ENCODE measurements at places on chromosomes 7 and 10. TPM values are rescaled to one million over a fixed set of nuclear protein-coding genes. Genes with fewer than 3 reads are reported as not detected.

DNA sequence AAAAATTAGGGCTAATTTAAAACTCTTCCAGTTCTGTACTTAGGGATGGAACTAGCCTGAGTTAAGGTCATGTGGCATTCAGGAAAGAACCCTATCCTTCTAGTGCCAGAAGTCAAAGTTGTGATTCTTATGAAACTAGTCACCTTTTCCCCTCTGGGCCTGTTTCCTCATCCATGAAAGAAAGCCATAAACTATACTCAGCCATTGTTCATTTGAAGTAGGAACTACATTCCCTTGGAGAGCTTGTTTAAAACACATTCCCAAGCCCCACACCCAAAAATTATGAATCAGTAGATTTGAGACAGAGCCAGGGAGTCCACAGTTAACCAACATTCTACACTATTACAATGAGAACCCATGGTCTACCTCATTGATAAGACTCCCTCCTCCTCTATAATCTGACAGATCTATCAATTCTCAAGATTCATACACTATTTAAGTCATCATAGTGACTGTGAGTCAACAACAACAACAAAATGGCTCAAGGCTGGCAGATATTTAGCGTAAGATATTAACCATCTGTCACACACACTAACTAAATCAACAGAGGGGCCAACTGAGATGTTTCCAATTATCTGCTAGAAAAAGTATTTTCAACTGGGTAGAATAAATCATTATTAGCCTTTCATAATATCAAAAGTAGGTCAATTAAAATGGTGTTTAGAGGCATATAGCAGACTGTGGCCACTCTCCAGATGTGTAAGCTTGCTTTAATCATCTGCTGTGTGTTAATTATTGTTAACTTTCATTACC is 102.3 kb downstream of the SLC25A13 start:
- DNase-seq = no peak

DNA sequence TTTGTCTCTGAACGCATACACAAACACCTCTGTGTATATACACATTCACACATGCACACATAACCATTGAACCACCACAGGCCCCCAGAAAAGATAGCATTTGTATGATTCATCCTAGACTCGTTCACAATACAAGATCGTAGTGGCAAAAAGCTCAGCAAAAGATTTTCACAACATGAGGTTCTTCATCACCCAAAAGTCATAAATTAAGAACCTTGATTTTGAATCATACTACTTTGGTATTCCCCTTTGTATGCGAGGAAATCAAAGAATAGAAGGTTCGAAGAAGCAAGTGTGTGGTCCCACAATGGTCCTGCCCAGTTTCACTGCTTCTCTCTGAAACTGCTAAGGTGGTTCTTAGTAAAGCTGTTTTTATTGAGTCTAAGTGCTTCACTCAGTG is 200.7 kb downstream of the CELF2 start:
- DNase-seq = no peak

DNA sequence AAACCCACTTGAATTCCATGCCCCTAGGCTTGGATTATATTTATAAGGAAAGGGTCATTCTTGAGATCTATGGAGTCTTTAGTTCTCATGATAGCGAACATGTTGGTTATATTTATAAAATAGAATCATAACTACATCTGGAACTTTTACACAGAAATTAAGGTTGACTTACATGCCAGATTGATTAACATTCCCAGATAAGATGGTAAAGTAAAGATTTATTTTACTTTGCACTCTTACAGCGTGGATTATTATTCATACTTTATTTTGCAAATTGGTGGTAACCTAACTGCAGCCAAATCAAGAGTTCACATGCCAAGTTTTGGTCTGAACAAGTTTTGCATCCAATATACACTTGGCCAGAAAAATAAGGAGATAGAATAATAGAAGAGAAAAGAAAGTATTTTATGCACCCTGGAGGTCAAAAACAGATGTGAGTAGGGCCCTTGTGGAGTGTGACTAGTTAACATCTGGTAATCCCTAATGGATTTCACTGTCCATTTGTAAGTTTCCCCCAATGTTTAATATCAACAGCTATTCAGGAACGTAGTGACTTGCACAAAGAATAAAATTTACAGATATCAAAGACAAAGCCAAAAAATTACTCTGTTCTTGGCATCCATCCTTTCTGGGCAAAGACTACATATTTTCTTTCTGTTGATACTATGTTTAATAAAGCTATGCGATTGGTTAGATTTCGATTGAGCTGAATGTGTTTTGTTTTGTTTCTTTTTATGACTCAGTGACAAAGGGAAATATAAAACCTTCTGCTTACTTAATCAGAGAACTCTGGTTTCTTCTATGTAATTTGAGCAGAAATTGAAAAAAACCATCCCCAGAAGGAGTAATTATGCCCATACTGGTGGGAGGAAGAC is 10.1 kb upstream of the TMEM26 start:
- no peak for DNase-seq

- no peak for DNase-seq
Measured at GRCh38 chr7:31444196-31444595, 69.7 kb upstream of the ITPRID1 start.

DNA sequence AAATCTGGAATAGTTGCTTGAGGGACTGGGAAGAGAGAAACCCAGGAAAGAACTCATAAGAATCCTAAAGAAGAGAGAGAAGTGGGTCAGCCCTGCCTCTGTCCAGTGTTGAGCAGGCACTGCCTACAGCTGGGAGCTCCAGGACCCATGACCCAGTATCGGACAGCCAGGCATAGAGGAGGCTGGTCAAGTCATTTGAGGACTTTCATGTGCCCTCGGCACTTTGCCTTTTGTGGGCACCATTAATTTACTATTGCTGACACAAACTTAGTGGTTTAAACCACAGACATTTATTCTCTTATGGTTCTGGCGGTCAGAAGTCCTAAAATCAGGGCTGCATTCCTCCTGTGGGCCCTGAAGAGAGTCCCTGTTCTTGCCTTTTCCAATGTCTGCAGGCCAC is 60.3 kb downstream of the CPXM2 start:
- no peak for DNase-seq

DNA sequence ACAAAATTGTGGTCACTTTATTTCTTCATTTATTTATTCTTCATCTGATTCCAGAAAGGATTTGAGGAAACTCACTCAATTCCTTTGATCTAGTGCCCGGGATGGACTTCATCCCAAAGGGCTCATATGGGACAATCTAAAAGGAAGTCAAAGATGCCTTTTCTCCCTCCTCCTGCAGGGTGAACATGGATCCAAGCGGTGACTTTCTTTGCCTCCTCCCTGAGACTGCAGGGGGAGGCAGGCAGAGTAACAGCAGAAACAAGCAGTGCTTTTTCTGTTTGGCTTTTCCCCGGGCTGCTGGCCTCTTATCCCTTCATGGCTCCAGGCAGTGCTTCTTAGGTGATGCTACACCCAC is 10.0 kb upstream of the DNMBP start:
- DNase-seq = no peak

DNA sequence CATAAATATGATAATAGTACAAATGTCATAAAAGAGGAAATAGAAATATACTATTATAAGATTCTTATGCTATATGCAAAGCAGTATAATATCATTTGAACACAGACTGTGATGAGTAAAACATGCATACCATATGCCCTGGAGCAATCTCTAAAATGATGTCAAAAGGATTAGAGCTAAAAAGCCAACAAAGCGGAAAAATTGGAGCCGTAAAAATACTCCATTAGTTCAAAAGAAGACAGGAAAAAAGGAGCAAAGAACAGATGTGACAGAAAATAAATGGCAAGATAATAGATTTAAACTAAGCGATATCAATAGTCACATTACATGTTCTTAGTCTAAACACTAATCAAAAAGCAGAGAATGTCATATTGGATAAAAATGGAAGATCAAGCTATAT is 191.0 kb upstream of the PLPP4 start:
- no peak for DNase-seq

DNA sequence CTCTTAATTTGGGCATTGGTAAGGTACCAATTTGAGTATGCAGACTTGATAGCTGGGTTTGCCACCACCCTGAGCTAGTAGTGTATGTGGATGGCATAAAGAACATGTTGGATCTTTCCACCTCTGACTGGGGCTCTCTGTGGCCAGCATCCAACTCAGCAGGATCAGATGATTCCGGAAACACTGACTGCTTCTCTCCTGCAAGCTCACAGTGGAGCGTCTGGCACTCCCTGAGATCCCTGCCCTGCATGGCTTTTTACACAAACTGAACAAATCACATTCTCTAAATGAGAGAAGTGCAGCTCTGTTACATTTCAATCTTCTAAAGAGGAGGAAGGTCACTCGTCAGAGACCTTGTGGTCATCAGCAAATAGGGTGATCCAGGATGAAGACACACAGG is 1057.5 kb downstream of the NRG3 start:
- no peak for DNase-seq

The OR9A2 gene
- not detected for total RNA-seq

The SMARCD3 gene
- total RNA-seq = 51.1 TPM

The GRID2IP gene
- 0.14 TPM for total RNA-seq

The TDRD1 gene
- 0.41 TPM for total RNA-seq

The HOXA5 gene
- total RNA-seq = 1.2 TPM

The CYP26A1 gene
- not detected for total RNA-seq
